ENCODE measurements at places on chromosomes 13 and 19.

DNA sequence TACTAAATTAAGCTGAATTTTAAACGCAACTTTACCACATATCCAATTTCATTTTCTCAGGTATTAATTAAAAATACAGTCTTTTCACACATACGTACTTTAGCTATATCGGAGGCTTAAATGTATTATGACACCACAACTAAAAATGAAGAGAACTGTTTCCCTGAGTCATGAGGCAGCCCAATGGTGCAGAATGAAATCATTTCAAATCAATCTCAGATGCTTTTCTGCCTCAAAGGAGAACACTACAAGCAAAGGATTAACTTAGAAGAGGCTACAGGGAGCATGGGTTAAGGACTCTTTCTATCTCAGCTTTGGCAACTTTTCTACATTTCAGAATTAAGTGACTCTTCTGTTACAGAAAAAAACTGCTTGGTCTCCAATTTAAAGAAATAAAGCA lies 516.3 kb upstream of the HTR2A start:
- DNase-seq: no peak

GRCh38 chr19:4369888-4370260 lies 26.5 kb downstream of the MPND start:
- peak; percentile 44 for DNase-seq

- DNase-seq: no peak
Measured at GRCh38 chr13:111789420-111789819, 277.5 kb upstream of the SOX1 start.

- no peak for DNase-seq
Measured at GRCh38 chr19:41853344-41853743, 6.7 kb upstream of the RPS19 start.

GRCh38 chr13:85737952-85738351 lies 61.3 kb downstream of the SLITRK6 start:
- DNase-seq: no peak

DNA sequence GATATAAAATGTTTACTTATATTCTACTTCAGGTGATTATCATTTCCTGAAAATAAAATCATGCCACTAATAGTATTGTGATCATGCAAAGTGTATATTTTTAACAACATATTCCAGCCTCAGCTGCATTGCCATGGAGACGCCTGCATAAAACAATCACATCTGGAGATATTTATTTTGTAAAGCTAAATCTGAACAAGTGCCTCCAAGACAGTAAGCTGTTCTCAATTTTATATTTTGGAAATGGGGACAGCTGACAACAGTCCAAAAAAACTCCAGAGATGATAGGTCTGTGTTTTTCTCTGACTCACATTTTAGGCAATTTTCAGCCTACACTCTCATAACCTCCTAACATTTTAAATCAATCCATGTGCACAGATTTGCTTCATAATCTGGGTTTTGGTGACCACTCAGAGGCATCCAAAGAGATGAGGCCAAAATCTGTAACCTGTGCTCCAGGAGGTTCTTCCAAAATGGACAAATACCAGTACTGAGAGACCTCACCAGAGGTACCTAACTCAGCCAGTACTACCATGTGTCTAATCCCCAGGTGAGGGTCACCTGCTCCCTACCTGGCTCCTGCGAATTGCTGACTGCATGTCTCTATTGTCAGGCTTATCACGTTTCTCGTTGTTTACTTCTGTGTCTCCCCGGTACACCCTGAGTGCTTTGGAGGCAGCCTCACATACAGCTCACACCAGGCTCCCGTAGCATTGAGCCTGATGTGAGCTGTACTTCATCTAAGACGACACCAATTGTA lies 62.7 kb downstream of the COL4A1 start:
- no peak for DNase-seq

GRCh38 chr19:46515879-46516350 lies 20.2 kb upstream of the PNMA8B start:
- DNase-seq: no peak

DNA sequence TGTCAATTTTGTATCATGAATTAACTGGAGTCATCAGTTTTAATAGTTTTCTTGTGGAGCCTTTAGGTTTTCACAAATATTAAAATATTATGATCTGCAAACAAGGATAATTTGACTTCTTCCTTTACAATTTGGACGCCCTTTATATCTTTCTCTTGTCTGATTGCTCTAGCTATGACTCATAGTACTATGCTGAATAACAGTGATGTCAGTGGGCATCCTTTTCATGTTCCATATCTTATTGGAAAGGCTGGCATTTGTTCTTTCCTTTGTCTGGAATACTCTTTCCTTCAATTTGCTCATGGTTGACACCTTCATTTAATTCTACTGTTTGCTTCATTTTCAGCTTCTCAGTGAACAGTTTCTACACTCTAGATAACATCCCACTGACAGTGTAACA lies 1129.3 kb downstream of the SLITRK5 start:
- DNase-seq: no peak

- DNase-seq: no peak
Measured at GRCh38 chr19:40411125-40411842, 1.9 kb downstream of the PRX start.

- DNase-seq: no peak
Measured at GRCh38 chr13:76799696-76800095, 86.5 kb downstream of the KCTD12 start.

DNA sequence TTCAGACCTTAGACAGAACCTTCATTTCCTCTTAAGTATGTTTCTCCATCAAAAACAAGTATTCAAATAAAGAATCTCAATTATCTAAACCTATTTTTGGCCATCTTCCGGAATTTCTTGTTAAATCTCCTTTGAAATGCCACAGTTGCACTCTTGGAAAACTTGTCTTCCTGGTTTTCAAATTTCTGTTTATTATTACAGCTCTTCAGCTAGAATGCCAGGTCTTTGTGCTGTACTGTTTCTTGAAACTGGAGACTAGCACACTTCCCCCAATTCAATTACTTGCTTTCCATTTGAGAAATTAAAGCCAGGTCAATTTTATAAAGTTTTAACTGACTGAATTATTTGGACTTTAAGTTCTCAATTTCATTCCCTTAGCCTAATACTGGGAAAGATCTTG lies 10.2 kb downstream of the KCNRG start:
- DNase-seq: no peak

DNA sequence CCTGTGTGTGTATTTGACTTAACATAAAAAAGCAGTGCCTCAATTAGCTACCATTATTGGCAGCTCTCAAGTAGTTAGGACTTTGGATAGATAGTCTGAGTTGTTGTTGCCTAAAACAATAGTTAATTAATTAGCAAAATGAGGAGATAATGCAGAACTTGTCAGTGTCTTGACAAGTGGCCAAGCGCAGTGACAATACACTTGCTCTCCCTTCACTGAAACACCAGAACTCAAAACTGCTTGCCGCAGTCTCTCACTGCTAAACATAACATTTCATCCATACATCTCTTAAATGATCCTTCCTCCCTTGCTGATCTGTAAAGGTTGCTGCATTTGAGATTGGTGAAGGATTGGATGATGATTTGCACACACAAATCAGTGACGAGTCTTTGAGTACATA lies 61.7 kb downstream of the ARHGAP35 start:
- DNase-seq: no peak

GRCh38 chr19:16405797-16406196 lies 66.0 kb downstream of the EPS15L1 start:
- no peak for DNase-seq

- DNase-seq: peak; percentile 46
Measured at GRCh38 chr13:41311406-41312175, 524 bp downstream of the NAA16 start.

GRCh38 chr19:47598407-47599349 lies 10.3 kb upstream of the BICRA start:
- peak; percentile 22 for DNase-seq

DNA sequence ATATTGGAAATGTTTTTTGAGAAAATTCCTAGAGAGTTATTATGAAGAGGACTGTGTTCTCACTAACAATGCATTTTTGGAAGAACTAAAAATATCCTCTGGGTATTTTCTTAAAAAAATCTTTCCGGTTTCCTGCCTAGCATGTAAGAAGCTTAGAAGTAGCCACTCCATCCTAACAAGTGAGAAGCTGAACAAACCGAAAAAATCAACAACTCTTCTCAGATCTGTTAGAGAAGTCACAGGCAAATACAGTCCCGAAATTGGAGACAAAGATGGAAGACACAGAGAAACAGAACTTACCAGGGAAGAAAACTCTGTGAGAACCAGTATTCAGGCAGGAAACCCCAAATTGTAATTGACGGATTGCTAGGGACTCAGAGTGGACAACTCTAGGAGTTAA lies 173.0 kb downstream of the KLF12 start:
- no peak for DNase-seq

Measured in hypothalamus (tissue), 51 donors.